ENCODE measurements at places on chromosomes 5 and 9.

DNA sequence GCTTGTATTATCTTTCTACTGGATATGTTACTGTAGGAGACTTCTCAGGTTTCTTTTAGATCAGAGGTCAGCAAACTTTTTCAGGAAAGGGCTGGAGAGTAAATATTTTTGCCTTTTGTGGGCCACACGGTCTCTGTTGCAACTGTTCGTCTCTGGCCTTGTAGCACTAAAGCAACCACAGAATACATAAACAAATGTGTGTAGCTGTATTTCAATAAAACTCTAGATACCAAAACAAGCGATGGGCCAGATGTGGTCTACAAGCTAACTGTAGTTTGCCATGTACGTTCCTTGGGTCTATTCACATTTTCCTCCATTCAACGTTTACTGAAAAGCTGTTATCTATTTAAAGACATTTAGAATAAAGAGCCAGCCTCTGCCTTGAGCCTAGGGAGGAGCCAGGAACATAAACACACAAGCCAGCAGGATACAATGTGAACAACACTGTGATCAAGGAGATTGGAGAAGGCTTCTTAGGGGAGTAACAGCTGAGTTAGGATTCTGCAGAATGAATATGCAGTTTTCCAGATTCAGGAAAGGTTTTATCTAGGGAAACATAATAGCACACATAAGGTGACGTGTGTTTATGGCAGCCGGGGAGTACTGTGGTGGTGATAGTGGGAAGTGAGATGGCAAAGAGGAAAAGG lies 33.0 kb upstream of the HOMER1 start:
- DNase-seq: no peak

DNA sequence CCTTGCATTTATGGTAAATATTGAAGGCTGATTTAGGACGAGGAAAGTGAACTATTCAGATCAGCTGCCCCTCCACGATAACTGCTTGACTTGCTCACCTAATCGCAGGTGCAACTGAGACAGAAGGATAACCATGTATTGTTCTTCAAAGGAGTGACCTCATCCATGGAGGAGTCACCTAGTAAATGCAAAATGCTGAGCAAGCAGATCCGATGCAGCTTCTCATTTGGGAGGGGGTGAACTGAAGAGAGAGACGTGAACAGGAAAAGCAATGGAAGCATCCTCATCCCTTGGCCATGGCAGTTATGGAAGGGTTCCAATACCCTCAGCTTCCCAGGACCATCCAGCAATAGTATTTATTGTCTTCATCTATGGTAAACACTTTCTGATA lies 47.5 kb downstream of the RASGRF2 start:
- no peak for DNase-seq

GRCh38 chr5:176492431-176492830 lies 44.2 kb downstream of the FAF2 start:
- no peak for DNase-seq

DNA sequence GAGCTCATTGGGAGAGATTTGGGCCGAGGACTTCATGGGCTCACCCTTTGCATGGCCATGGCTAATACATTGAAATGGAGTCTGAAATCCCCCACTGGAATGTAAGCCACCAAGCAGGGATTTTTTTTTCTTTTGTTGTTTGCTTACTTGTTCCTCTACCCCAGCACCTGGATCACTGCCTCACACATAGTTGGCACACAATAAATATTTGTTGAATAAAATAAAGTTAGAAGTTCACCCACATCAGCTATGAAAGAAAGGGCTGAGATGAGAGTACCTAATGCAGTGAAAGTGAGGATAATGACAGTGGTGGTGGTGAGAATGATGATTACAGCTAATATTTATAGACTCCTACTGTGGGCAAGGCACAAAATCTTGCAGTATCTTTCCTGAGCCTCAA lies 98.1 kb upstream of the ANXA1 start:
- DNase-seq: no peak

GRCh38 chr9:75797085-75797580 lies 93.3 kb upstream of the PCSK5 start:
- no peak for DNase-seq

GRCh38 chr5:124538191-124538590 lies 208.2 kb downstream of the ZNF608 start:
- no peak for DNase-seq

DNA sequence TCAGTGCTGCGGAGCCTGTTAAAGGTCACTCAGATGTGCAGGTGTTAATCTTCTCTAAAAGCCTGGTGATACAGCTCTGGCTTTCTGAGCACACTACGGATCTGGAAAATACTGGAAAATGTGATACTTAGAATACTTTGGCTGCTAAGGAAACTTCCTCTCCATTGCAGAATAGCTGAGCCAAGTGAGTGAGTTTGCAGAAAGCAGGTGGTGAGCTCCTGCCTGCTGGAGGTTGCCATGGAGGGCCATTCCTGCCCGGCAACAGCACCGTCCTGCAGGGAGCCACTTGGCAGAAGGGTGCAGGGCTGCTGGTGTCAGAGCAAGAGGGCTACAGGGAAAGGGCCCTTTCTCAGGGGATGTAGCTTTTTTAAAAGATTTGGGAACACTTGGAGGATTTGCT lies 40.7 kb downstream of the SECISBP2 start:
- DNase-seq: no peak

- peak; percentile 9 for DNase-seq
Observed at GRCh38 chr5:36177715-36178523, 26.0 kb downstream of the SKP2 start.

DNA sequence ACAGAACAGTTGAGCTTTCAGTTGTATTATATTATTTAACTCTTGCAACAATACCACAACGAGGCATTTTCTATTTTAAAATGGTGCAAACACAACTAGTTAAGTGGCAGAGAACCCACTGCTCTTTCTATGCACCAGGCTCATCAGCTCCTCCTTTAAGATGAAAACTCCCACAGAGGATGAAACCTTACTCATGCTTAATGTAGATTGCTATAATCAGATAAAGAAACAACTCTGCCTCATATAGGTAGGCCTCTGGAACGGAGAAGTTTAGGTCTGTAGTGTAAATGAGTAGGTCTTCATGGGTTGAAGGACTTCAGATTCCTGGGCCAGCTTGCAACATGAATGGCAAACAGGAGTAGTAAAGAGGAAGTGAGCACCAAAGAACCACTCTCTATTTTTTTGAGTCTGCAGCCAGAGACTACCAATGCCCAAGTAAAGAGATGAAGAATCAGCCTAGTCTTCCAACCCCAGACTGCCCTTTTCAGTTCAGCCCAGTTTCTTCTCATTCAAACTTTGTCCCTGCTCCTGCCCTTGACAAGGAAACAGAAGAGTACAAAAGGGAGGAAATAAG lies 33.9 kb downstream of the HACD4 start:
- no peak for DNase-seq

- DNase-seq: no peak
Observed at GRCh38 chr5:164060786-164061355, 555.5 kb downstream of the MAT2B start.

GRCh38 chr5:101206534-101206933 lies 303.5 kb upstream of the ST8SIA4 start:
- DNase-seq: no peak

DNA sequence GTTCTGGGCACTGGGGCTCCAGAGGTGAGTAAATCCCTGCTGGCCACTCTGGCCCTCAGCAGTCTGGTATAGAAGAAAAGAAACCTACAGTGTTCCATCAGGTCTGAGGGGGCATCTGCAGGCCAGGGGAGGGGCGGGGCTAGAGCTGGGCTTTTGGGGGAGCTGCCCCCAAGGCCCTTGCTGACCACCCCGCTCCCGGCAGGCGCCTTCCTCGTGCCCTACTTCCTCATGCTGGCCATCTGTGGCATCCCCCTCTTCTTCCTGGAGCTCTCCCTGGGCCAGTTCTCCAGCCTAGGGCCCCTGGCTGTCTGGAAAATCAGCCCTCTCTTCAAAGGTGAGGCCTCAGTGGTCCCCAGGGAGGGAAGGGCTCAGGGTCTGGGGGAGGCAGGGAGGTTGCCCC lies 6.7 kb downstream of the SLC6A7 start:
- no peak for DNase-seq

- DNase-seq: no peak
Observed at GRCh38 chr5:91281401-91281800, 101.7 kb downstream of the ARRDC3 start.

DNA sequence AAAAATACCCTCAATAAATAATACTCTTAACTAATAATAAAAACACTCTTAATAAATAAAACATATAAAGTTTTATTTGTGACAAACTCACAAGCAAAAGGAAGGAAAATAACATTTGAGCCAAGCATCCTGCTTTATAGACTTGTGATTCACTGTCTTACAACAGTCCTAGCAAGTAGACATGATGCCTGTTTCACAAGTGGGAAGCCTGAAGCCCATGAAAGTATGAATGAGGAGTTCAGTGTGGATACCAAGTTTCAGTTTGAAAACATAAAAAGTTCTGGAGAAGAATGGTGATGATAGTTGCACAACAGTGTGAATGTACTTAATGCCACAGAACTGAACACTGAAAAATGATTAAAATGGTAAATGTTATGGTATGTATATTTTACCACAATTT lies 10.9 kb downstream of the HABP4 start:
- DNase-seq: no peak

GRCh38 chr5:132100672-132101261 lies 27.2 kb downstream of the CSF2 start:
- no peak for DNase-seq

DNA sequence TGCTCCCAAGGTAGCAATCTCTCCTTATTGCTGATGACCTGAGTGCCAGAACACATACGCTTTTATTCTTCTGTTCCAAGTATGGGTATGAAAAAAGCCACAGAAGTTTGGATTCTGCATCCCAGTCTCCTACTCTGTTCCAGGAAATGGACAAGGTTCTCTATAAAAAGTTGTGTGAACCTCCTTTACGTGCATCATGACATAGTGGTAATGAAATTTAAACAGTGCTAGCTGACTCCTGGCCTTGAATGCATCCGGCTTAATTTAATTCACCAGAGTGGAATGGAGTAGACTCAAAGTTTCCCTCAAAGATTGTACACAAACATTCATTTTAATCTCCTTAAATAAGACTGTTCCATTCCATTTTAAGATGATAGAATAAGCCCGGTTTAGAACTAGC lies 68.9 kb downstream of the LURAP1L start:
- no peak for DNase-seq

DNA sequence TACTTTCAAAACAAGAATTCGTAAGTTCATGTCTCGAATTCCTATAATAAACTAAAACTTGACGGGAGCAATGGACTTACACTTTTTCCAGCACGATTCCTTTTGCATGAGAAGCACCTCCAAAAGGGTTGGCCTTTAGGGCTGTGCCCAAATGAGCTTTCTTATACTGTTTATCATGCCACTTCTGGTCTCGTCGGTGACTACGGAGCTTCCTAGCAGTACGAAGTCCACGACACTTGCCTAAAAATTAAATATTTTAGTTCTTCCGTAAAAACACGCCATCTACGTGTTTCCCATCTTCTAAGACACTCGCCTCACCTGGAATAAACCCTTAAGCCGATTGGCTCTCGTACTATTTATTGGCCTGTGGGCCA lies 554 bp downstream of the RPS23 start:
- no peak for DNase-seq

DNA sequence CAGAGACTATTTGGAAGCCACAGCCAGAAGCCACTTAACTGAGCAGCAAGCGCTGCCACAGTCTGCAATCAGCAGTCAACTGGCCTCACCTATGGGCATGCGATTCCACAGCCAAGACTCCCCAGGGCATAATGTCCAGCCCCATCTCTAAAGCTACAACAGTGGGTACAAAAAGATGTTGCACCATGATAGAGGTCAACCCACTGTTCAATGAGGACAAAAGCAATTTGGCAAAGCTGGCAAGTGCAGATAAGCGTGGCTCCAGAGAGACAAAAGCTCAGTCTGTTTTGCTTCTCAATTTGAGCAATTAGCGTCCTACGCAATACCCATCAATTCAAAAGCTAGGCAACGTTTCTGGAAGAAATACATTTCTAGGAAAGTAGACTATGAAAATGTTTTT lies 3.2 kb downstream of the TAS2R1 start:
- DNase-seq: no peak

DNA sequence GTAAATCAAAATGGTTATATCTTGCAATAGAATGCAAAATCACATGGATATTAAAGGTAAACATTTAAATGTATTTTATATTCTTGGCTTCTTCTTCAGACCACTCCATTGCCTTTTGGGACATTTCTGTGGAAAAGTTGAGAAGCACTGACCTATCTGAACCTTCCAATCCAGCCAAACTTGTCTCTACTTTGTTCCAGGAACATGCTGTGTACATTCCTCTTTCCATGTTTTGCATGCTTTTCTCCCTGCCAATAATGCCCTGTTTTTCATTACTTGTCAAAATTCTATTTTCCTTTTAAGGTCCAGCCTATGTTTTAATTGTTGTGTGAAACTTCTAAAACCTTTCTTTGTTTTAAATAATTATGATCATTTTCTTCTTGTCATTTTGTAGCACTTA lies 28.3 kb downstream of the JAK2 start:
- no peak for DNase-seq

- no peak for DNase-seq
Observed at GRCh38 chr9:69463497-69464068, 138.6 kb downstream of the ENTREP1 start.

DNA sequence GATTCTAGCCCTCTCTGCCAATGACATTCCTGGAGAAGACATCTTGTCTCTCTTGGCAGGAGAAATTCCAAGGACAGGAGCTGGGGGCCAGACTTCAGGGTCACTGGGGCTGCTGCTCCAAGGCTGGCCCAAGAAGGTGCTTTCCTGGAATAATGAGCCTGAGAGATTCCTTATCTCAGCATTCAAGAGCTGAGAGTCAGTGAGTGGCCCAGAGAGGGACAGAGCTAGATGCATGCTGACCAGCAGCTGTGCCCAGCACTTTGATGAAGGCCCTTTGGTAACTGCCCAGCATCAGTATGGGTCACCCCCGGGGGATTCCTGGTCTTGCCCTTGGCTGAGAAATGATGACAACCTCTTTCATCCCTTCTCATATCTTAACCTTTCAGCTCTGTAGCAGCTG lies 47.7 kb upstream of the CTNNA1 start:
- no peak for DNase-seq

GRCh38 chr5:158450751-158451171 lies 591.8 kb upstream of the CLINT1 start:
- no peak for DNase-seq

- DNase-seq: no peak
Observed at GRCh38 chr5:43073597-43074546, 33.8 kb upstream of the ANXA2R start.

DNA sequence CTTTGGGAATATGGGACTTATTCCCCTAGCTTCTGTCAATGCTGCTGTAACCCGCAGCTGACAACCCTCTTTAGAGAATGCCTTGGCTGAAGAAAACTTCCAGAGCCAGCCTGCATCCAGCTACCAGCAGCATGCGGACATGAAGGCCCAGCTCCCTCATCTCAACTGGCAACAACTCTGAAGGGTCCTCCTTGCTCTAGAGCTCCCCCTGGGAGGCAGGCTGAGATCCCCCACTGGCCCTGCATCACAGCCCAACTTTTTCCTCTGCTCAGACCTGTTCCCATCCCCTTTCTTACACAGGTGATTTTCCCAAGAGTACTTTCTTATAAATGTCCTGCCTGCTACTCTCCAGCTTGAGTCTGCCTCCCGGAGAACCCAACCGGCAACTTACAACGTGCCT lies 18.7 kb upstream of the WNT8A start:
- DNase-seq: no peak

GRCh38 chr9:91817493-91818224 lies 132.4 kb downstream of the ROR2 start:
- DNase-seq: peak; percentile 48

GRCh38 chr5:88886746-88887341 lies 3.9 kb upstream of the MEF2C start:
- DNase-seq: no peak

Measured in neuronal stem cell (in vitro differentiated cells).